Activated T-helper 1 cell treated with anti-CD3 and anti-CD28 coated beads, Interleukin-12 subunit alpha, Interleukin-12 subunit beta, Interleukin-2, Interleukin-4 antibody, amounts not matched to agents 30 ng/mL and 10 ng/mL and 1 ng/mL, durations not matched to agents 14 hours and 24 hours and 36 hours (primary cell): ENCODE measurements at places on chromosomes 3 and 15. TPM values are rescaled to one million over a fixed set of nuclear protein-coding genes. Genes with fewer than 3 reads are reported as not detected.

DNA sequence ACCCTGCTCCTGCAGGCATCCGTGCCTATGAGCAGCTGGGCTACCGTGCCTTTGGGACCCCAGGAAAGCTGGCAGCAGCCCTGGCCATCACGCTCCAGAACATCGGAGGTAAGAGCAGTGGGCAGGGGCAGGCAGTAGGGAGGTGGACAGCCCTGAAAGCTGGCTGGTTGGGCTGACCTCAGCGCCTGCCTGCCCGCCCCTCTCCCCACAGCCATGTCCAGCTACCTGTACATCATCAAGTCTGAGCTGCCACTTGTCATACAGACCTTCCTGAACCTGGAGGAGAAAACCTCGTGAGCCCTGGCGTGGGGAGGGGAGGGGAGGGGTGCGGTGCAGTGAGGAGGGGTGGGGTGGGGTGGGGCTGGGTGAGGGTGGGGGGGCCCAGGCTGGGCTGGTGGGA lies 10.5 kb downstream of the SLC38A3 start:
- no peak for DNase-seq

- no peak for DNase-seq
These were observed 135.6 kb downstream of the ADAMTS9 start for GRCh38 chr3:64552160-64552559.

Gene CCR3
- 0.29 TPM in 1 of 2 replicates, not detected in the other for total RNA-seq

Gene DAZL
- 0.10 TPM in 2 replicates for total RNA-seq

- peak; percentile 16 for DNase-seq
These were observed 13.2 kb upstream of the ADPGK start for GRCh38 chr15:72796515-72797337.
